ENCODE measurements at places on chromosomes 16 and 17. TPM values are rescaled to one million over a fixed set of nuclear protein-coding genes. Genes with fewer than 3 reads are reported as not detected.

DNA sequence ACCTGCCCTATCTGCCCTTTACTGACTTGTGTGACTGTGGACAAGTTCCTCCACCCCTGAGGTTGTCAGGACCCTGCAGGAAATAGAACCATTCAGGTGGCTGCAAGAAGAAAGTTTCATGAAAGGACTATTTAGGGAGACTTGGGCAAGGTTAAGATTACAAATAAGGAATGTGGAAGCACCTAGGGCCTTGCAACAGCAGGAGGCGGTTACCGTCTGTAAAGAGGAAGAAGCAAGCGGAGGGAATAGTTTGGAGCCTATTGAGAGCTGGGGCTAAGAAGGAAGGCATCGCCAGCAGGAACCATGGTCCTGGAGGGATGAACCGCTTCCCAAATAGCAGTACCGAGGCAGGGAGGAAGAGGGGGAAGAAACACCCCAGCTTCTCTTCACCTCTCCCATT lies 132.4 kb downstream of the PRKCB start:
- DNase-seq: no peak

GRCh38 chr17:60391471-60392041 lies 377 bp downstream of the USP32 start:
- no peak for DNase-seq

DNA sequence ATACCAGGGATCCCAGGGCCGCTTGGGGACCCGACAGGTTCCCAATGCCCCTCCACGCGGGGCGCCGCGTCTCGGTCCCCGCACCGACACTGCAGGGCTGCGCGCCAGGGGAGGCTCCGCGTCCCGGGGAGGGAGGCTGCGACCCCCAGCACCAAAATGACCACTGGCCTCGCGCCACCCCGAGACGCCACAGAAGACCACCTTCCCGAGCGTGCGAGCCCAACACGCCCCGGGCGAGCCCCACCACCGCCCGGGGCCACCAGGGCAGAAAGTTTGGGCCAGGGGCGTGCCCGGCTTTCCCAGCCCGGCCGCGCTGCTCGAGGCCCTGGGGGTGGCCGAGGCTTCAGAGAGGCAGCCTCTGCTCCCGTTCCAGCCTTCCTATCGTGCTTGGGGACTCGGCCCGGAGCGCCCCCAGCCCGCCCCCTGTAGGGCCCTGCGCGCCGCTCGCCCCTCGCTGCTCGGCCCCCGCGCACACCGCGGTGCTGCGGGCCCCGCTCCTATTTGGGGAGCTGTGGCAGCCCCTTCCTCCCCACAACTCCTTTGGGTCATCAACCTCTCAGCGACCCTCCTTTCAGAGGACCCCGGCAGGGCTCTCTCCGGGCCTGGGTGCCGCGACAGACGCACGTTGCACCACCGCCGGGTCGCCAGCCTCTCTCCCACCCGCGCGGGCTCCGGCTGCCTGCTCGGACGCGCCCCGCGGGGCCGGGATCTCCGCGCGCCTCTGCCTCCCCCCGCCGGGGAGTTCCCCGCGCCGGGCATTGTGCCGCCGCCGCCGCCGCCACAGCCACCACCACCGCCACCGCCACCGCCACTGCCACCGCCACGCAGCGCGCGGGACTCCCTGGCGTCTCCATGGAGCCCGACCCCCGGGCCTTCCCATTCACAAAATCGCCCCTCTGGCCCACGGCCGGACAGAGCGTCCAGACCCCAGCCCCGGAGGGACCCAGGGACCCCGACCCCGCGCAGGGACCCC lies 892 bp downstream of the RBFOX3 start:
- DNase-seq: no peak

Gene C16orf92
- total RNA-seq: not detected

Gene KRT15
- 0.32 TPM for total RNA-seq

- DNase-seq: no peak
Measured at GRCh38 chr17:39104046-39104445, 47.4 kb downstream of the PLXDC1 start.

DNA sequence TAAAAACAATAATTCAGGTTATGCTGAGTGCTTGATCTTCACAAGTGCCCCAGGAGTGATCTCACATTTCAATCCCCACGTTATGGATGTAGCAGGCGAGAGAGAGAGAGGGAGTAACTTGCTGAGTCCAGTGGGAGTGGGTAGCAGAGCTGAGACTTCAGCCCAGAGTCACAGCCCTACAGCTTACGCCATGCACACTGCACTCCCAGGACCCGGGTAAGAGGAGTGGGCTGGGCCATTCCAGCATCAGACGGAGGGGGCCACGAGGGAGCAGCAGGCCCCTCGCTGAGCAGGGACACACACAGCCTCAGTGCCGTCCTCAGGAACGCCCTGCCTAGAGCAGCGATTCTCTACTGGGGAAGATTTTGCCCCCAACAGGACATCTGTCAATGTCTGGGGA lies 9.8 kb upstream of the KIF19 start:
- DNase-seq: no peak

Gene KRTAP2-1
- total RNA-seq: not detected

Gene CFAP119
- total RNA-seq: 1.1 TPM

GRCh38 chr17:34354637-34355036 lies 1.6 kb upstream of the CCL13 start:
- no peak for DNase-seq

DNA sequence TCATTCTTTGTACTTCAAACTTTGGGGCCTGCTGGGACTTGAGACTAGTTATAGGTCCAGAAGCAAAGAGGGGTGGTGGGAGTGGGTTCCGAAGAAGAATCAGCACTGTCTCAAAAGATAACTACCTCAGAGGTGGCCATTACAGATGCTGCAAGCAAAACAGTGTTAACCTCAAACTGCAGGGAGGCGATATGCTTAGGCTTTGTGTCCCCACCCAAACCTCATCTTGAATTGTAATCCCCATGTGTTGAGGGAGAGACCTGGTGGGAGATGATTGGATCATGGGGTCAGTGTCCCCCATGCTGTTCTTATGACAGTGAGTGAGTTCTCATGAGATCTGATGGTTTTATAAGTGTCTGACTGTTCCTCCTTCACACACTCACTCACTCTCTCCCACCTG lies 545.3 kb downstream of the XYLT1 start:
- DNase-seq: no peak

Gene FNDC8
- total RNA-seq: not detected

Gene BAIAP3
- total RNA-seq: 5.2 TPM

GRCh38 chr16:17076092-17076754 lies 394.5 kb downstream of the XYLT1 start:
- DNase-seq: no peak

GRCh38 chr17:49511810-49512209 lies 16.7 kb downstream of the NGFR start:
- no peak for DNase-seq

- no peak for DNase-seq
Measured at GRCh38 chr16:30637944-30638343, 12.8 kb upstream of the PRR14 start.

DNA sequence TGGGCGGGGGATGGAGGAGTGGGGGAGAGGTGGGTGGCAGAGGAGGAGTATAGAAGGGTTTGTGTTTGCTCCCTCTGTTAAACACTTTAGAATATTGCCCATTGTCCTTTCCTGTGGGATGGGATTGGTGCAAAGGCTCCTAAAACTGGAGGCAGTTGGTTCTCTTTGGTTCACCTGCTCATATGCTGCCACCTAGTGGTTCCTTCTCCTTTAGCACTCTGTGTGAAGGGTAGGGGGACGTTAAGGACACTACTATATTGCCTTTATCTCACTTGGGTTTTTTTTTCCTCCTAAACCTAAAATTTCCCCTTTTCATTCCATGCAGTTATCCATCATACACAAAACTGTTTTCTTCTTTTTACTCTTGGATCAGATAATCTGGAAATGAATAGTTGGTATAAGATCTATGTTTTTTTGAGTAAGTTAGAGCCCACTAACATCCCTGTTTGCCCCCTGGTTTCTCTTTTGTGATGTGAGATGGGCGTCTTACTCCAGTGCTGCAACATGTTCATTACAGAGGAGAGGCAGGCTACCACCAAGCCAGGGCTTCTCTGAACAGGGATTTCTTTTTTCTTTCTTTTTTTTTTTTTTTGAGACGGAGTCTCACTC lies 23.8 kb downstream of the SNX11 start:
- no peak for DNase-seq

DNA sequence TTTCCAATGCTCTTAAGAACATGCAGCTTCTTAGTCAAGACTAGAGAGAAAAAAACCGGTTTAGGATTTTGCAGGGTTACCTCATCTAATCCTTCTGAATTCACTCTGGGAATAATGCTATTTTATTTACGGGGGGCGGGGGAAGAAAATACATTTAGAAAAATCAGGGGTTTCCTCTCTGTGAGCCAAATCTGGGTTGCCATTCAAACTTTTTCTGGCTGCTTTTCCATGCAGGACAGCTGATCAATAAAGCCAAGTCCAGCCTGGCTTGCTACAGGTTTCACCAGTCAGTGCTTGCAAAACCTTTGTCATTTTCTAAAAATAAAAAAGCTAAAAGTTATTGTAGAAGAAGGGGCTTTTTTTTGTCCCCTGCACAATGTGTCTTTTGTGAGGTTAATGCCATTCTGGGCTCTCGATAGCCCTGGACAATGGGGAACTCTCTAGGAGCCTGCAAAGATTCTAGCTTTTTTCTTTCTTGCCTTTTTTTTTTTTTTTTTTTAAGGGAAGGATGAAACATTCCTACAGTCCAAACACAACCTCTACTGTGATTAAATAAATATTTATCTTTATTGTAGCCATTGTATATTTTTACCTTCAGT lies 13.1 kb upstream of the ZFHX3 start:
- no peak for DNase-seq

- DNase-seq: no peak
Measured at GRCh38 chr16:66207139-66207882, 159.2 kb upstream of the CDH5 start.

- DNase-seq: no peak
Measured at GRCh38 chr17:74362810-74363498, 1.3 kb upstream of the BTBD17 start.

Gene HYDIN
- total RNA-seq: 0.82 TPM

- DNase-seq: no peak
Measured at GRCh38 chr16:78761427-78761826, 662.0 kb downstream of the WWOX start.

DNA sequence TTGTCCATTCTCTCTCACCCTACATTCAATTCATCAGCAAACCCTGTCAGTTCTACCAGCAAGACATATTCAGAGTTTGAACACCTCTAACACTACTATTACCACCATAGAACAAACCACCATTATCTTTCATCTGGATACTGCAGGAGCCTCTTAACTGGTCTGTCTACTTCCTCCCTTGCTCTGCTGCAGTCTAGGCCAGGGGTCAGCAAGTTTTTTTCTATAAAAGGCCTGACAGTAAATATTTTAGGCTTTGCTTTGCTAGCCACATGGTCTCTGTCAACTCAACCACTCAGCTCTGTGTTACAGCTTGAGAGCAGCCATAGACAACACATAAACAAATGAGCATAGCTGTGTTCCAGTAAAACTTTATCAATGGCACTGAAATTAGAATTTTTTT lies 13.8 kb downstream of the KCTD19 start:
- DNase-seq: no peak

Gene WSCD1
- 11.6 TPM for total RNA-seq

- DNase-seq: peak; percentile 84
Measured at GRCh38 chr17:10316801-10317542, 55.8 kb downstream of the MYH13 start.

Gene TRPV2
- 8.1 TPM for total RNA-seq

Gene CDK5RAP3
- 50.8 TPM for total RNA-seq

Gene FAM20A
- total RNA-seq: 7.6 TPM

Gene KIF18B
- 3.2 TPM for total RNA-seq

DNA sequence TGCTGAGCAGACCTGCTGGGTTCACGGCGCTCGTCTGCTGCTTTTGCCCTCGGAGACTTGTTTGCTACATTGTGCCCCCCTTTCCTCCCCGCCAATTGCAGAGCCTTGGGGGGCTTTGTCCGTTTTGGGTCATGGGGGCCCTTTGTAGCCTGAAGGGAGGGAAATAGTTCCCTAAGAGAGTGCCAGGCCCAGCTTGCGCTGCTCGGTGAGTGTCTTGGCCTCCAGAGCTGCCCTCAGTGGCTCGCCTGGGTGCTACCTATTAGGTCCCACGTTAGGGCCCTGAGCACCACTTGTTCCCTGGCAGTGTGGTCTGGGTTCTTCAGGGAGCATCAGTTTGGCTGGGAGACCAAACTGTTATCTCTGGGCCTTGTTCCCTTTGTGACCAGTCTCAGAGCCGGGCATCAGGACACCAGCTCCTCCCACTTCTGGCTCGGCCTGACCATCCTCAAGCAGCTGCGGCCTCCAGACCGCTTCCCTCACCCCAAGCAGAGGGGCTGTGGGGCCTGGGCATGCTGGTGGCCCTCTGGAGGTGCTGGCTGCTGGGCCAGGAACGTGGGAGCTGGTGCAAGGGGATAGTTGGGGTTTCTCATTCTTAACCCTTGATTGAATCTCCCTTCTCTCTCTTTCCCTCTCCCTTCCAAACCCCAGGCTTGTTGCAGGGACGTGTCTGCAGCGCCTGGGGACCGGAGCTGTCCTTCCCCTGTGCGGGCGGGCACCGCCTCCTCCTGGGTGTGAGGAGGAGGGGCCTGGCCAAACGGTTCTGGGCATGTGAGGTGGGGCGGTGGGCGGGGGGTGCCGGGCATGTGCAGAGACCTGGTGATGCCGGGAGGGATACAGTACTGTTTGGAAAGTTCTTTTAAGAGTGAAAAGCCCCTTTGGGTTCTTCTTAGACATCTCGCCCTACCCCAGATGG lies 16.0 kb upstream of the ITGB4 start:
- peak; percentile 54 for DNase-seq

Gene PVALEF
- total RNA-seq: 0.20 TPM

- DNase-seq: peak; percentile 40
Measured at GRCh38 chr17:19264681-19265080, 27.5 kb downstream of the EPN2 start.

Gene MEIOC
- not detected for total RNA-seq

GRCh38 chr17:57517632-57518456 lies 227.3 kb downstream of the CCDC182 start:
- no peak for DNase-seq

DNA sequence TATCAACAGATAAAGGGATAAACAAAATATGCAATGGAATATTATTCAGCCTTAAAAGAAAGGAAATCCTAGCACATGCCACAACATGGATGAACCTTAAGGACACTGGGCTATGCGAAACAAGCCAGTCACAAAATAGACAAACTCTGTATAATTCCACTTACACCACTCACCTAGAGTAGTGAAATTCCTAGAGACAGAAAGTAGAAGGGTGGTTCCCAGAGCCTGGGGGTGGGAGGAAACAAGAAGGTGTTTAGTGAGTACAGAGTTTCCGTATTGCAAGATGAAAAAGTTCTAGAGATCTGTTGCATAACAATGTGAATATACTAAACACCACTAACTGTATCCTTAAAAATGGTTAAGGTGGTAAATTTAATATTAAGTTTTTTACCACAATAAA lies 10.0 kb downstream of the SPOP start:
- no peak for DNase-seq

GRCh38 chr17:77857613-77858012 lies 100.9 kb upstream of the TNRC6C start:
- no peak for DNase-seq

Measured in left ventricle myocardium superior (tissue), 1 donor.